ENCODE measurements at places on chromosomes 12 and 14. TPM values are rescaled to one million over a fixed set of nuclear protein-coding genes. Genes with fewer than 3 reads are reported as not detected.

GRCh38 chr12:9856894-9857293 lies 12.3 kb downstream of the CLEC2B start:
- no peak overlapping the region for H3K27ac ChIP-seq
- H3K27me3 ChIP-seq, result no peaks in the 10 kb centered on the region
- H3K4me1 ChIP-seq, result no peaks in the 10 kb centered on the region

- no peaks in the 10 kb centered on the region for H3K4me1 ChIP-seq
- no peaks in the 10 kb centered on the region for H3K36me3 ChIP-seq
- DNase-seq, result no peak
Observed at GRCh38 chr12:28948685-28949084, 200.4 kb upstream of the FAR2 start.

GRCh38 chr14:27056586-27056985 lies 458.8 kb upstream of the NOVA1 start:
- no peak overlapping the region for H3K27ac ChIP-seq
- no peak overlapping the region for H3K4me3 ChIP-seq
- DNase-seq, result no peak
- peaks cover 10% of the 10 kb centered on the region for H3K36me3 ChIP-seq
- H3K27me3 ChIP-seq, result no peaks in the 10 kb centered on the region

GRCh38 chr14:35406506-35407305 lies 2.2 kb upstream of the NFKBIA start:
- peaks cover 40% of the 10 kb centered on the region for H3K4me1 ChIP-seq
- H3K27me3 ChIP-seq, result no peaks in the 10 kb centered on the region
- no peak overlapping the region for H3K4me3 ChIP-seq
- no peak for DNase-seq

GRCh38 chr12:24937553-24938244 lies 11.2 kb downstream of the BCAT1 start:
- no peak for DNase-seq
- peaks cover 2% of the 10 kb centered on the region for H3K4me1 ChIP-seq
- no peaks in the 10 kb centered on the region for H3K27me3 ChIP-seq

- H3K27ac ChIP-seq, result no peak overlapping the region
- peaks cover 34% of the 10 kb centered on the region for H3K4me1 ChIP-seq
- H3K36me3 ChIP-seq, result peaks cover 15% of the 10 kb centered on the region
- no peak overlapping the region for H3K4me3 ChIP-seq
- no peaks in the 10 kb centered on the region for H3K27me3 ChIP-seq
Observed at GRCh38 chr14:90621201-90621600, 195.0 kb downstream of the TTC7B start.

DNA sequence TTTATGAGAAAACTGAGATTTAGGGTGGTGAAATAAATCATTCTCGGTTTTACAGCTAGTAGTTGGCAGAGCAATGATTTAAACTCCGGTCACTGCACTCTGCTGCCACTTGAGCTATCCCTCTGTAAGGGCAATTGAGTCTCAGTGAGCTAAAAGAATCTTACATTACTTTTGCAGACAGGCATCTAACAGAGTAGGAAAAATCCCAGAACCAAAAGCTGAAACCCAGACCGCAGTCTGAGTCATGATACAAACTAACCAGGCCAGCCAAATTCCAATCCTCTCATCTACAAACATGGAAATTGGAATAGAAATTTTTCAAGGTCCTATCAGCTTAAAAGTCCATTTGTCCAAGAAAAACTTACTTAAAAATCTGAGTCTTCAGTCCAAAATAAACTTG lies 73.7 kb downstream of the ANKS1B start:
- H3K36me3 ChIP-seq, result no peaks in the 10 kb centered on the region
- H3K27me3 ChIP-seq, result no peaks in the 10 kb centered on the region
- H3K27ac ChIP-seq, result no peak overlapping the region
- H3K4me3 ChIP-seq, result no peak overlapping the region

- H3K4me1 ChIP-seq, result no peaks in the 10 kb centered on the region
- H3K27me3 ChIP-seq, result peaks cover 6% of the 10 kb centered on the region
- no peak overlapping the region for H3K27ac ChIP-seq
- no peak for DNase-seq
Observed at GRCh38 chr12:82326905-82327503, 31.2 kb downstream of the CCDC59 start.

DNA sequence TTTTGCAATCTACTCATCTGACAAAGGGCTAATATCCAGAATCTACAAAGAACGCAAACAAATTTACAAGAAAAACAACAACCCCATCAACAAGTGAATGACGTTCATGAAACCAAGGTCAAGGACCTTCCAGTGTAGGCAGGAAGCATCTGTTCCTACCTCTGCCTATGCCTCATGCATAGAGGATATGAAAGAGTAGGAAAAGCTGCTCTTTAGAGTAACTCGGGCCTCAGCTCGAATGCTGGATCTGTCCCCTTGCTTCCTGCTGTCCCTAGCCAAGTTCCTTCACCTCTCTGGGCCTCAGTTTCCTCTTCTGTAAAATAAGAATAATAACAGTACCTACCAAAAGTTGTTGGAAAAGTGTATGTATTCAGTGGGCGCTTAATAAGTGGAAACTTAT lies 65.0 kb downstream of the FOXN4 start:
- H3K27me3 ChIP-seq, result no peaks in the 10 kb centered on the region
- no peak for DNase-seq
- no peaks in the 10 kb centered on the region for H3K4me1 ChIP-seq
- H3K4me3 ChIP-seq, result no peak overlapping the region
- peaks cover 23% of the 10 kb centered on the region for H3K36me3 ChIP-seq
- no peak overlapping the region for H3K27ac ChIP-seq

GRCh38 chr12:29030006-29030405 lies 119.1 kb upstream of the FAR2 start:
- H3K27me3 ChIP-seq, result peaks cover 7% of the 10 kb centered on the region
- DNase-seq, result no peak
- no peaks in the 10 kb centered on the region for H3K36me3 ChIP-seq

- H3K36me3 ChIP-seq, result no peaks in the 10 kb centered on the region
- no peak for DNase-seq
- peaks cover 20% of the 10 kb centered on the region for H3K4me1 ChIP-seq
- peak overlapping the region; percentile 4 for H3K27ac ChIP-seq
- H3K27me3 ChIP-seq, result no peaks in the 10 kb centered on the region
Observed at GRCh38 chr12:63940310-63941005, 96.0 kb downstream of the SRGAP1 start.

- peaks cover 3% of the 10 kb centered on the region for H3K27me3 ChIP-seq
- no peaks in the 10 kb centered on the region for H3K36me3 ChIP-seq
- H3K27ac ChIP-seq, result no peak overlapping the region
- H3K4me3 ChIP-seq, result no peak overlapping the region
- peaks cover 17% of the 10 kb centered on the region for H3K4me1 ChIP-seq
- DNase-seq, result no peak
Observed at GRCh38 chr12:67137256-67137655, 131.9 kb upstream of the CAND1 start.

- H3K36me3 ChIP-seq, result peaks cover 7% of the 10 kb centered on the region
- H3K27ac ChIP-seq, result no peak overlapping the region
- H3K4me3 ChIP-seq, result no peak overlapping the region
Observed at GRCh38 chr12:122402264-122402663, 20.2 kb downstream of the CLIP1 start.

DNA sequence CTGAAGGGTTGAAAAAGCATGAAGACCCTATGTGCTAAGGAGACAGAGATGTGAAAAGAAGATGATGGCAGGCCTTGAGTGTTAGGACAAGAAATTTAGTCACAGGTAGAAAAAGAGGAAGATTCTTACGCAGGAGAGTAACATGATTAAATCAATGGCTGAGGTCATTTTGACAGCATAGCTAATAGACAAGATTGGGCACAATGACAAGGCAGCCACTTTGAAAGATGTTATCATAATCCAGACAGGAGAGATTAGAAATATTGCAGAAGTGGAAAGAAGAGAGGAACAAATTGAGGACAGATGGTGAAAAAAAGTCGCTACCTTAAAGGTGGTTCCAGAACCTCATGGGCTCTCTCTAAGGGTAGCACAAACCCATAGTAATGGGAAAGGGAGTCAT lies 228.8 kb upstream of the DDHD1 start:
- no peak overlapping the region for H3K27ac ChIP-seq
- H3K27me3 ChIP-seq, result no peaks in the 10 kb centered on the region
- DNase-seq, result no peak
- H3K36me3 ChIP-seq, result no peaks in the 10 kb centered on the region

DNA sequence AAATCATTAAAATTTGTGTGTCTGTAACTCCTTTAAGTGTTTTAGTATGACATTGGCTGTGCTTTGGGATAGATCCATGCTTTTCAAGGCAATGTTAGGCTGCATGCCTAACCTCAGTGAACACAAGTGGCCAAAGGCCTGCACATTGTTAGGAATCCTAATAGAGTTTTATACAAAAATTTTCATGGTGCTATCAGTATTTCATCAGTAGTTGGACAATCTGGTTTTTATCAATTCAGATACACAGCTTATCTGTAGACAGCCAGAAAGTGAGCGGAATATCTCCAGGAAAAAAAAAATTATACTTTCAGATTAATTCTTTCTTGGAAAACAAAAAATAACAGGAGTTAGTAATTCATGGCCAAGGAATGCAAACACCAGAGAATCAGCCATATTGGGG lies 324.0 kb upstream of the PDE3A start:
- H3K27ac ChIP-seq, result no peak overlapping the region
- no peaks in the 10 kb centered on the region for H3K36me3 ChIP-seq
- no peaks in the 10 kb centered on the region for H3K27me3 ChIP-seq
- peaks cover 25% of the 10 kb centered on the region for H3K4me1 ChIP-seq
- H3K4me3 ChIP-seq, result no peak overlapping the region
- no peak for DNase-seq

DNA sequence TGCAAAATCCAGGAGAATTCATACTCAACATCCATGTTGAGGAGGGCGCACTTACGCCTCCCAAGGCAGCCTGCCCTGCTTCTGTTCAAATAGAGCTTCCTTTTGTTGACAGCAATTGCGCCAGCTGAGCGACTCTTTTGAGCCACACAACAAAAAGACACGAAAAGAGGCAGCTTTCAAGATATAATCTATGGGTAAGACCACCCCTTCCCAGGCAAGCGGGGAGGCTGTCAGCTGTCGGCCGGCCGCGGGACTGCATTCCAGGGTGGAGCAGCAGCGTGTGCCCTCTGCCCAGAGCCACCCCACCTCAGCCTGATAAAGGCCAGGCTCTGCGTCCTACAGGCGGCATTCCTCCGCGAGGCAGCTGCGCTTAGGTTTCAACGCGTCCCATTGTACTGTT lies 15.8 kb upstream of the STAB2 start:
- H3K27ac ChIP-seq, result no peak overlapping the region
- H3K36me3 ChIP-seq, result peaks cover 2% of the 10 kb centered on the region
- DNase-seq, result no peak
- peaks cover 9% of the 10 kb centered on the region for H3K4me1 ChIP-seq
- H3K4me3 ChIP-seq, result peak overlapping the region; percentile 33

DNA sequence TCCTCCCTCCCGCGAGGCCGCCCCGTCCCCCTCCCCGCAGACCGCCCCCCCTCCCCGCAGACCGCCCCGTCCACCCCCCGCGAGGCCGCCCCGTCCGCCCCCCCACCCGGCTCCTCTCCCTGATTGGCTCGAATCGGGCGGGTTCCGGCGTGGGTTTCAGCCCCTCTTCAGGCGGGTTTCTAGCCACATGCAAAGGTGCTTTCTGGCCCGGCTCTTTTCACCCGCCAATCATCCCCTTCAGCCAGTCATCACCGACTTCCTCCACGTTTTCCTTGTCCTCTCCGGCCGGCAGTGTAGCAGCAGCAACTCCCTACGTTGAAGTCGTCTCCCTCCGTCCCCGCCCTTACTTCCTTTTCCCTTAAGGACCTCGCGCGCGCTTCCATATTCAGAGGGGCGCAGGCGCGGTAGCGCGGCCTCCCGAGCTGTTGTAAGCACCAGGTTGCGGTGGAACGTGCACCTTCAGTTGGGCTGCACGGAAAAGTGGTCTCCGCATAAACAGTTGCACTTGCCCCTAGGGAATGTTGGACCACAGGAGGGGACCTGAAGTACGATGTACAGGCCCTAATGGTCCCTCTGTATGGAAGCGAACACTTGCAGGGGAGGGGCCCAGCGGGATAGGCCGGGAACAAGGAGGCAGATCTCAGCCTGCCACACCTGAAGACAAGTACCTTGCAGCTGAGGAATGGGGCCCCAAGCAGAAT lies 44.6 kb upstream of the ESR2 start:
- peaks cover 20% of the 10 kb centered on the region for H3K4me1 ChIP-seq
- peak overlapping the region; percentile 87 for H3K4me3 ChIP-seq
- peak overlapping the region; percentile 94 for H3K27ac ChIP-seq
- DNase-seq, result peak; percentile 86
- H3K27me3 ChIP-seq, result no peaks in the 10 kb centered on the region

DNA sequence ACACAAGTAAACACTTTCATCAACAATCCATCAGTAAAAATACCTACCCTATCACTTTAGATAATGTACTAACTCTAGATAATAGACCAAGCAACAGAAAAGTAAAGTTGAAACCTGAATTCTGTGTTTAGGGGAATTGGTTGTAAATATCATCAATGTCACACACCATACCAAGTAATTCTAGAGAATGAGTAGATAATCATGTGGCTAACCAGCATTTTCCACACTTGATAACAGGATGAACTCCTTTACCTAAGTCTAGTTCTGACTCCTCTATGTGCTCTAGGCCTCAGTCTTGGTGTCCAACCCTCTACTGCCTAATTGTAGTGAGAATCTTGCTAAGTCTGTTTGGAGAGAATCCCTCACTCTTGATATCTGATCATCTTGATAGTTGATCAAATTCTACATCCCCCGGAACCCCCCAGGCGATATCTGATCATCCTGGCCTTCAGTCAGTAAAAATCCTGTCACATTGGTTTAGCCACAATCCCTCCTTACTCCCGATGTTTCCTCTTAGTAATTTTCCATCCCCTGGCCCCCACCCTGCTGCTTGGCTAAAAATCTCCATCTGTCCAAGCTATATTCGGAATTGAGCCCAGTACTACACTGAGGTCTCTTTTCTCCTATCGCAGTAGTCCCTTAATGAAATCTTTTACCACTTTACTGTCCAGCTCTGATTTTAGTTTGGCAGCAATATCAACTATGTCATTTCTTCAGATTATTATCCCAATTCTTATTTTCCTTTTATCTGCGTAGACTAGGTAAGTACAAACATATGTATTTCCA lies 3.4 kb upstream of the SLCO1A2 start:
- H3K4me3 ChIP-seq, result no peak overlapping the region
- H3K27ac ChIP-seq, result no peak overlapping the region
- no peaks in the 10 kb centered on the region for H3K4me1 ChIP-seq
- no peaks in the 10 kb centered on the region for H3K27me3 ChIP-seq

GRCh38 chr12:112656141-112656540 lies 135.4 kb upstream of the RPH3A start:
- H3K36me3 ChIP-seq, result no peaks in the 10 kb centered on the region
- H3K4me3 ChIP-seq, result no peak overlapping the region
- no peaks in the 10 kb centered on the region for H3K4me1 ChIP-seq
- H3K27me3 ChIP-seq, result peaks cover 14% of the 10 kb centered on the region

The KRT6C gene
- not detected for total RNA-seq

The FSCB gene
- not detected for total RNA-seq

The CLEC4A gene
- total RNA-seq, result 1.1 TPM

The AGAP2 gene
- total RNA-seq, result 2.8 TPM

The SLC35F4 gene
- total RNA-seq, result not detected

The HEATR5A gene
- 22.2 TPM for total RNA-seq

The CD4 gene
- total RNA-seq, result 3.8 TPM

The CCDC198 gene
- not detected for total RNA-seq

The ABHD4 gene
- total RNA-seq, result 28.4 TPM

The FGF23 gene
- total RNA-seq, result not detected

Data from mesothelial cell of epicardium (in vitro differentiated cells).